Activated T-cell treated with anti-CD3 and anti-CD28 coated beads, Interleukin-2, amount 50 U/mL, for 72 hours (primary cell): ENCODE measurements at places on chromosomes 3 and 15.

GRCh38 chr3:107297597-107297996, 79.6 kb upstream of the CCDC54 start:
- DNase-seq = no peak
- H3K4me1 ChIP-seq = no peaks in the 10 kb centered on the region
- no peaks in the 10 kb centered on the region for H3K27me3 ChIP-seq

- H3K4me1 ChIP-seq = no peaks in the 10 kb centered on the region
- DNase-seq = no peak
- no peak overlapping the region for H3K4me3 ChIP-seq
- no peak overlapping the region for H3K27ac ChIP-seq
Observed at GRCh38 chr15:89728254-89728653, 22.8 kb downstream of the MESP1 start.

DNA sequence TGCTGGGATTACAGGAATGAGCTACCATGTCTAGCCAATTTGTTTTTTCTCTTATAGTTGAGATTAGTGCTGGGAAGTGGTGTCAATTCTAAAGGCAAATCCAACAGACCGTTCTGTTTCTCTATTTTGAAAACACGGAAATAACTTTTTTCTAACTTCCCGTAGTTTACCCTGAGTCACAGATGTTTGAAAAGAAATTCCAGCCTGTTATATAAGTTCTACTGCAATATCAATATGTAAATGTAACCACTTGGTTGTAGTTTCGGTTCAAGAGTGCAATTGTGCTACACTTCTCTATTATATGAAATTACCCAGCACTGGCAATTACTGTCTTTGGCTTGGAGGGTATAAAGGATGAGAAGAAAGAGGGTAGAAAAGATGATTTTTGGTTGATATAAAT, 22.3 kb upstream of the GNB4 start:
- no peak overlapping the region for H3K27ac ChIP-seq
- no peaks in the 10 kb centered on the region for H3K36me3 ChIP-seq
- DNase-seq = no peak
- no peak overlapping the region for H3K4me3 ChIP-seq
- H3K27me3 ChIP-seq = no peaks in the 10 kb centered on the region

GRCh38 chr3:167300207-167300606, 79.9 kb downstream of the ZBBX start:
- H3K27ac ChIP-seq = no peak overlapping the region
- H3K27me3 ChIP-seq = no peaks in the 10 kb centered on the region
- no peaks in the 10 kb centered on the region for H3K4me1 ChIP-seq
- no peak overlapping the region for H3K4me3 ChIP-seq
- no peaks in the 10 kb centered on the region for H3K36me3 ChIP-seq

GRCh38 chr3:141112686-141113297, 61.6 kb downstream of the SPSB4 start:
- no peak for DNase-seq
- no peak overlapping the region for H3K4me3 ChIP-seq
- H3K27me3 ChIP-seq = no peaks in the 10 kb centered on the region
- H3K36me3 ChIP-seq = no peaks in the 10 kb centered on the region
- no peaks in the 10 kb centered on the region for H3K4me1 ChIP-seq

- peak overlapping the region; percentile 81 for H3K4me3 ChIP-seq
- peaks cover 38% of the 10 kb centered on the region for H3K4me1 ChIP-seq
- no peaks in the 10 kb centered on the region for H3K36me3 ChIP-seq
- no peaks in the 10 kb centered on the region for H3K27me3 ChIP-seq
Observed at GRCh38 chr3:126476166-126477060, 722 bp upstream of the ZXDC start.
